SK-MEL-5 (cell line): ENCODE measurements at places on chromosomes 2 and 18. TPM values are rescaled to one million over a fixed set of nuclear protein-coding genes. Genes with fewer than 3 reads are reported as not detected.

SKOR2 gene
- not detected in 2 replicates for total RNA-seq

DQX1 gene
- 0.16 and 0.21 TPM in 2 replicates for total RNA-seq

RPS27A gene
- total RNA-seq = 2,624 and 2,849 TPM in 2 replicates

MAP3K19 gene
- total RNA-seq = not detected in 2 replicates

GKN2 gene
- not detected in 2 replicates for total RNA-seq

HOXD12 gene
- total RNA-seq = 0.42 TPM in 1 of 2 replicates, not detected in the other

GAREM1 gene
- 6.9 and 8.6 TPM in 2 replicates for total RNA-seq

CRYGB gene
- not detected in 2 replicates for total RNA-seq

MC2R gene
- total RNA-seq = not detected in 2 replicates

LIMS3 gene
- 0.64 TPM in 1 of 2 replicates, not detected in the other for total RNA-seq
